Suppressor macrophage treated with lipopolysaccharide for 1 hour (primary cell): ENCODE measurements at places on chromosomes 3 and 15.

DNA sequence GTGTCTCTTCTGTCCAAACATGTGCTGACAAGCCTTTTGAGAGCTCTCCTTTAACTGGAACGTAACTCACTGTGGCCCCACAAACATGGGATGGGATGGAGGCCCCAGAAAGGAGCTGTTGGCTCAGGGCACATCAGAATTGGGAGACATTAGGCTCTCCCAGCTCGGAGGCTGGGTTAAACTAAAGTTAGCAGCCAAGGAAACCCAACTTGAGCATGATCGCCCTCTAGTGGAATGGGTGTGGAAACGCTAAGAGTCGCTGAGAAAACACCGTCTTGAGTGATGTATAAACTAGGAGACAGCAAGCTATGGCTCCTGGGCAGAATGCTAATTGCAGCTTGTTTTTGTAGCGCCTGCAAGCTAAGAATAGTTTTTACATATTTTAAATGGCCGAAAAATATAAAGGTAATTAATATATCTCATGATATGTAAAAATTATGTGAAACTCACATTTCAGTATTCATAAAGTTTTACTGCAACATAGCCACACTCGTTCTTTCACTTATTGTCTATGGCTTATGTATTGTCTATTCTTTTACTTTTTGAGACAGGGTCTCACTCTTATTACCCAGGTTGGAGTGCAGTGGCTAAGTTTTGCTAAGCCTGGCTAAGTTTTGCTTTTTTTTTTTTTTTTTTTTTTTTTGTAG is 138.8 kb upstream of the HACD2 start:
- DNase-seq = peak; percentile 83

- peak; percentile 76 for DNase-seq
These were observed 33.5 kb downstream of the ZBTB38 start for GRCh38 chr3:141401573-141402475.

DNA sequence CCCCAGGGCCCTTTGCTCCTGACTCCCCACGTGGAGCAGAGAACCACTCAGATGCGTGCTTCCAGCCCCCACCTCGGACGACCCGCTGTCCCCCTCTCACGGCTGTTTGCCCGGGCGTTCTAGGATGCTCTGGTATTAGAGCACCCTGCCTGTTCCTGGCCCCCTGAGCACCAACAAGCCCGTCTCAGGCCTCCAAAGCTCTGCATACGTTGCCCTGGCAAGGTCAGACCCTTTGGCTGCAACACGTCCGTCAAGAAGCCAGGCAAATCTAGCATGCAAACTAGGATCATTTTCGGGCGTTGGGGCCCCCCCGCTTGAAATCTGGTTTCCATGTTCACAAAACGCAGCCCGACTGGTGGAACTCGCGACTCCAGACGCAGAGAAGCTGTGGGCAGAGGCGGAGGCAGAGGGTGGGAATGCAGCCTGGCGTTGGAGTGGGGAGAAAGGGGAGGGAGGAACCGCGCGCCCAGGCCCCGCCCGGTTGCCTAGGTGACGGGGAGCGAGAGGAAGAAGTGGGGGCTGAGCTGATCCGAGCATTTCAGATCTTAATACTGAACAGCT is 86.2 kb upstream of the PIAS1 start:
- DNase-seq = peak; percentile 68

- DNase-seq = no peak
These were observed 25.1 kb upstream of the CPNE9 start for GRCh38 chr3:9678493-9678892.

DNA sequence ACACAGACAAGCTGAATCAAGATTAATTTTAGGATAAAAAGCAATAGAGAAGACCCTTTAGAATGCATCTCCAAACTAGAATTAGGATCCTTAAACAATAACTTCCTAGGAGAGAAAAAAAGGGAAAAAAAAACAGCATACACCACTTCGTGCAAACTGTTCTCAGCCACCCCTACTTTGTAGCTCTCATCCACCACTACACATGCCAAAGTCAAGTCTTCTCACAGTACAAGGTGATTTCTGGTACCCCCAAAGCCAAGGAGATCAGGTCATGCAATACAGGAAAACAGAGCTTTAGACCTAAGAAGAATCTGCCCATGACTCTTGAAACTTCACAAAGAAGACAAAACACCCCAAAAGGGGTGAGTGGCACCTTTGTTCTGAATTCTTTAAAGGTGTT is 166.9 kb downstream of the SUCNR1 start:
- no peak for DNase-seq

- DNase-seq = no peak
These were observed 71.7 kb downstream of the TOP2B start for GRCh38 chr3:25593001-25593400.

GRCh38 chr15:35078221-35078915 is 6.7 kb downstream of the NANOGP8 start:
- DNase-seq = peak; percentile 65

DNA sequence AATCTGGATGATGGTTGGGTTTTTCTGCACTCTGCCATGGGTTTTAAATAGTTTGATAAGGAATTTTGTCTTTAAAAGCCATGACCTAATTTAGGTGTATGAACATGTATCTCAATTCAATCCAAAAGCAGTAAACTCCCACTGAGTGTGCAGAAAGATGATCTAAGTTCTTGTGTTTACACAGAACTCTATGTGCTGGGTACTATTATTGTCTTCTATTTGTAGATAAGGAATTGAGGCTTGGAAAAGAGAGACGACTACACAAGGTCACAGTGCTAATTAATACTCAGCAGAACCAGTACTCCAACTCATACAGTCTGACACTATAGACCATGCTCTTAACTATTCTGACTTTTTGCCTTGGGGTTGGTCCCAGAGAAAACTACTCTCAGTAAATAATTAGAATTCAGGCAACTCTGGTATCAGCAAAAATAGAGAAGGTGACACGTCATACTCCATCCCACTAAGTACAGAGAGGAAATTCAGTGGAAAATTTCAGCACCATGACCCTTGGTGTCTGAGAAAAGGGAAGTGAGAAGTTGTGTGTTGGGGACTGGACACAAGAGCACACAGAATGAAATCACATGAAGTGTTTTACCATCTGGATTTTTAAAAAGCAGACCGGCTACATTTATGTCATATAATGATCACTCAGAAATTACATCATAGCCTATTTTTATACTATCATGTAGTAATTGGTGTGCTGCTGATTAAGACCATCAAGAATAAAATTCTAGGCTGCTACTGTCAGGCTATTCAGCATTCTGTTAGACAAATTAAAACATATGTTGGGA is 18.3 kb upstream of the MYH15 start:
- peak; percentile 96 for DNase-seq

GRCh38 chr3:65019443-65020055 is 331.7 kb upstream of the ADAMTS9 start:
- no peak for DNase-seq

DNA sequence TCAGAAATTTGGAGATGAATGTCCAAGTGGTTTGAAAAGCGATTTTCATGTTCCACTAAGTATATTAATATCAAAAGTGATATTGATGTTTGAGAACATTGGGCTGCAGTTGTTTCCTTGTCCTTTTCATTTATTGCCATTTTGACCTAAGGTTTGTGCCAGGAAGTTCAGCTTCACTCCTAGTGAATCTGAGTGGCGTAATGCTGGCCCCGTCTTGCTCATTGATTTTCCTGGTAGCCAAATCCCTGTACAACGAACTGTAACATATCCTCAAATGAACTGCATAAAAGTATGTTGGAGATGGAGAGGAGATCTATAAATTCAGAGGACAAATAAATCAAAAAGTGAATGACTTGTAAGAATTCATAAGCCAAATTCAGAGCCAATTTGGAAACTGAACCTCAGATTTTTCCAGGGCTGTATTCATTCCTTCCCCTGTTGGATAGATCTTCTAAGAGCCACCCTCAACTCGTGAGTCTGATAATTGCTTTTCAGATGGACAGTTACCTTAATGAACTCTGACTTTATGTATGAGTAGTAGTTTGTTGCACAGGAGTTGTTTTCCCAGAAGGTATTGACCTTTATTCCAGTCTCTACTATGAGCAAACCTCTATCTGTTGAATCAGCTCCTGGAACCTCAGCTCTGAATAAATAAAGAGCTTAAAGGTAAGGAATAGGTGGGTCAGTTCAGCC is 72.8 kb downstream of the ITPR1 start:
- DNase-seq = no peak

DNA sequence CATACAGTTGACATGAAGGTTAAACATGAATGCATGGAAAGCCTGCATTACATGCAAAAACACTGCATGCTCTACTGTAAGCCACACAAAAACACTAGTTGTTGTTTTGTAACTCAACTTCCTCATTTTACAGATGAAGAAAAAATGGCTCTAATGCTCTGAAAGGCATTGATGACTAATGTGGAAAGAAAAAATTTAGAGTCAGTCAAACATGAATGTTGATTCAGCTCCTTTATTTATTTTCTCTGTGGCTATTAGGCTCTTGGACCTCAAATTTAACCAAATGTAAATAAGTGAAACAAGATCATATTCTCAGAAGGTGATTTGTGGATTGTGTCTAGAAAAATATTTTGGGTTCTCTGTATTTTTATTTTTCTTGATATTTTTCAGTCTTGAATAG is 336.7 kb upstream of the ZNF717 start:
- no peak for DNase-seq

DNA sequence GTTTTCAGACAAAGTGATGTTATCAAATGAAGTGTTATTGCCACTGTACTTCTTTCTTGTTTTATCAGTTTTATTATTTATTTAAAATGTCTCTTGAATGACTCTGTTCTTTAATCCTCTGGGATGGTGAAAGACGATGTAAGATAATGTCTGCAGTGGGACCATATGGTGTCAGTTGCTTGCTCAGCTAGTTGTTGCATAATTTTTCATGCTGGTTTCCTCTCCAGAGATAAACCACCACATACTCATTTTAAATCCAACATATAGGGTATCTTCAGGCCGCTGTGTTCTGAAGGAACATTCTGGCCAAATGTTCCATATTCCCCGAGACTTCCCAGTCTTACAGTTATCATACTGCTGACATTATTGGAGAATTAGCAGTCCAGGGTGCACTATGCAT is 75.9 kb downstream of the GABRG3 start:
- no peak for DNase-seq

- no peak for DNase-seq
These were observed 44.9 kb downstream of the DLEC1 start for GRCh38 chr3:38083871-38084333.

GRCh38 chr15:79849789-79850188 is 47.0 kb downstream of the MTHFS start:
- DNase-seq = peak; percentile 57

DNA sequence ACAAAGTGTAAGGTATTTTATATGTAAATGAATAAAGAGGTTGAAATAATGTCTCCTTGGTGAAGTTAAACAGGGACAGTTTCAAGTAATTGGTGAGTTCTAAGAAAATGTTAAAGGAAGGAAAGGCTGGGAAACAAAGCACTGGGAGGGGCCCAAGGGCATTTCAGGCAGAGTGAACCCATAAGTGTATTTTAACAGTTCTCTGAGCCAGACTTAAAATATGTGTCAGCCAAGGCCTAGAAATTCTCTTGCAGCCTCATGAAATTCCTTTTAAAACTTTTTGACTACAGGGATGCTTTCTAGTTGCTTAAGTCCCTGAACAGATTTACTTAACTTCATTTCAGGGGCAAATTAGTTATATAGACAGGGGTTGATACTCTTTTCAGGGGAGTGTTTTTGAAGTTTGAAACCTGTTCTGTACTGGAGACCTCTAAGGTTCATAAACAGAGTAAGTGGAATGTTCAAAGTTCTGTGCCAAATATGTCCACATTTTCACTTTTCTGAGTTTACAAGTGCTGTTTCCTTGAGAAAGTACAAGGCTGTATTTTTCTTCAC is 77.6 kb downstream of the GALK2 start:
- no peak for DNase-seq

DNA sequence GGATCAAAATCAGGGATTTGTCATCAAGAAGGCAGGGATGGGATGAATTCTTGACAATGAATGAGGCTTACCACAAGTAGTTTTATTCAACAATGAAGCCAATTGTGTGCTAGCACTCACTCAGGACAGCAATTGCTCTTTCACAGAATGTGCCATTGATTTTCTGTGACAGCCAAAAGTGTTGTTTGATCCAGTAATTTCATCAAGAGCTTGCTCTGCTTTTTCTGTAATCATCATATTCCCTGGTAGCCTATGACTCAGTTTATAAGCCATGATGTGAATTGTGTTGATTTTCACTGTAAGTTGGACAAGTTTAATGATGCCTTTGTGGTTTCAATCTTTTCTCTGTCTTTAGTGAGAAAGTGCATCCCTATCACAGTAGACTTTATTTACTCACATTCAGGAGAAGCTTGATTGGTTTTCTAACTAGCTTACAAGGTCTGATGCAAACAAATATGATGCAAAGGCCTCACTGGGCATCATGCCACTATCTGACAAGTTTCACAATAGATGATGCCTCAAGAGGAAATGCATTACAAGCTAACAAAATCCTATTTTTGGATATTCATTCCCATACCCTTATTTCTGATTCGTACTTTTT is 13.6 kb upstream of the CSRNP1 start:
- DNase-seq = peak; percentile 94

DNA sequence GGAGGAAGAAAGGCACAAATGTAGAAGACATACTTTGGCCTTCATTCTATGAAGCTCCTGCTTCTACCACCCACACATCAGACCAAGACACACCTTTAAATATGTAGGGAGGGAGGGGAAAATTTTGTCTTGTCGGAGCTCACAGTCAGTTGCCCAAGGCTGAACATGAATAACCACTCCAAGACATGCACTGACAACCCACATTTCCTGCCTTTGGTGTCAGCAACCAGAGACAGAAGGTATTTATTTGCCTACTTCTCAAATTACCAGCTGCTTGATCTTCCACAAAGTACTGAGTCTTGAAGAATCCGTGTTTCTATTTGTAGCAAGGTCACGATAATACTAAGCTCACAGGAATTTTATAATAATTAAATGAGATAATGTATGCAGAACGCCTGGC is 169.7 kb downstream of the KCNMB2 start:
- no peak for DNase-seq

- no peak for DNase-seq
These were observed 143.4 kb upstream of the KBTBD8 start for GRCh38 chr3:66854601-66855151.

GRCh38 chr3:46984591-46985459 is 5.4 kb downstream of the NBEAL2 start:
- DNase-seq = no peak

- no peak for DNase-seq
These were observed 21.4 kb upstream of the KPNA1 start for GRCh38 chr3:122535964-122536631.

DNA sequence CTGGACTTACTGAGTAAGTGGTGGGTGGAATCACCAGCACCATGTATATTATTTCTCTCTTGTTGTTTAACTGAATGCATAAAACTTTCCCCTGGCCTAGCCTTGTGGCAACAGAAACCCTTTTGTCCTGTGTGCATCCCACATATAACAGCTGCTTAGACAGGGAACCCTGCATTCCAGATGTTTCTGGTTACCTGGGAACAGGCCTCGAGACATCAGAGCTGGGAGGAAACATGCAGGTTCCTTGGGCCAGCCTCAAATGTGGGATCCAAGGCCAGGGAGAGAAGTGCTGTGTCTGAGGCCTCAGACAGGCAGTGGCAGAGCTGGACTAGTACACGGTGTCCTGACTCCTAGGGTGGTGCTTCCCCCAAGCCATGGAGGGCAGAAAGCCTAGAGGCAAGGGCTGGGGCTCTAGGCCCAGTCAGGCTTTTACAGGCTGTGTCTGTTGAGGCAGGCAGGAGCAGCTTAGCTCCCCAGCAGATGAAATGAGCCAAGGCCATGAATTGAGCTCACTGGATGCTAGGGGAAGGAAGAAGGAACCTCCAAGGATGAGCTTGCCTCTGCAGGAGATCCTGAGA is 57.7 kb downstream of the ITGA11 start:
- DNase-seq = no peak

GRCh38 chr3:151867666-151868065 is 5.8 kb upstream of the SUCNR1 start:
- DNase-seq = no peak

- DNase-seq = no peak
These were observed 73.4 kb downstream of the PLXNA1 start for GRCh38 chr3:127056281-127056680.
